ENCODE measurements at places on chromosomes 3 and 15.

- no peak for DNase-seq
Measured at GRCh38 chr15:91611561-91612323, 241.8 kb upstream of the SLCO3A1 start.

- DNase-seq: no peak
Measured at GRCh38 chr15:42741710-42742109, 4.8 kb upstream of the CDAN1 start.

GRCh38 chr3:12503126-12503957 lies 19.1 kb downstream of the TSEN2 start:
- no peak for DNase-seq

DNA sequence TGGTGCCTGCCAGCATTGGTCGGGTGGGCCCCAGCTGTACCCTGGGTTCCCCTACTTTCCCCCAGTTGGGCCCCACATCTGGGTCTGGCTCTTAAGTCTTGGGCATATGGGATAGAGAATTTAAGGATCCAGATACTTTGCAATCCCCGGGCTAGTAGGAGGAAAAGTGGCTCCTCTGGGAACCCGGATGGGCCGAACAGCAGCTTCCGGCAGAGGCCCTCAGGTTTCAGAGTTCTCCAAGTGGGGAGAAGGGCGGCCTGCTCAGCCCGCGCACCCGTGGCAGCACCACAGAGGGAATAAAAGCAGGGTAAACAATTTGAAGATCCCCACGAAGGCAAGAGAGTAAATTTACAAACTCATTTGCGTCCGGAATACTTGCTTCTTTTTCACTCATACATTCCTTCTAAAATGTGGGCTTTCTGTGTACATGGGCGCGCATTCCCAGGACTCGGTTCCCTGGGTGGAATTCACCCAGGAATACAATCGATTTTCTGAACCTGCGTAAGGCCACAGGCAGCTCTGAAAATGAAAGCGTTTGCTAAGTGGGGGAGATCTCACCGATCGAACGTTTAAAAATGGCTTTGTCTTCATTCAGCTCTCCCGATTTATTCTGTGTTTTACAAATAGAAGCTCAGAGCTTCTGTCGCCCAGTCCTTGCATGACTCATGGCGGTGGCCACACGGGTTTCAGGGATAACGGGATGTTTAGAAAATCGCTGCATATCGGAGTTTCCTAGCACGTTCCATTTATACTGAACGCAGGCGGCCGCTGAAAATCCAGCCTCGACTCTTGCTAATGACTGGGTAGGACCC lies 74.0 kb upstream of the POLG start:
- no peak for DNase-seq

- no peak for DNase-seq
Measured at GRCh38 chr3:99999536-99999935, 114.8 kb downstream of the FILIP1L start.

- DNase-seq: no peak
Measured at GRCh38 chr15:51331141-51331540, 7.3 kb downstream of the CYP19A1 start.

DNA sequence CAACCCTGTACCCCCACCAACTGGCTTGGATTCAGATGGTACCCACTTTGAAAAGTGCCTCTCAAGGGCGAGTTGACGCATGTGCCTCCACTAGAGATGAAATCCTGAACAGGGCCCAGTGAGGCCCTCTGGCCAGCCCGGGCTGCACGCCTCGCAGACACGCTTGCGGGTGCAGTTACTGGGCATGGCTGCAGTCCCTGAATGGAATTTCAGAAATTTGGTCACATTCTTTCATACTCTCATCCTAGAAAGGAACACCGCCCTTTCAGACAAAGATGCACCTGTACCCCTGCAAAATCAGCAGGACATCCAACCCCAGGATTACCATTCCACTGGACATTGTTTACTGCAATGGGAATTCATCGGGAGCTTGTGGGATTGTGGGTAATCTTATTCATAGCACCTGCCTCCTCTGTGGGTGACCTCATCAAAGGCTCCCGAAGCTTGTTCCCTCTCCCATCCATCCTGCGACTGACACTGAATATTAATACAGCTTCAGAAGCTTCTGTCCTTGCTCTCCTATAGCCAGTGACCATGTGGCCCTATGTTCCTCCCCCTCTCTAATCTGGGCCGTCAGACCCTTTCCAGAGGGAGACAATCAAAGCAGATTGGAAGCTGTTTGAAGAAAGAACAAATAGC lies 42.5 kb upstream of the TPM1 start:
- no peak for DNase-seq

GRCh38 chr3:132625613-132626012 lies 28.5 kb downstream of the ACKR4 start:
- DNase-seq: no peak

GRCh38 chr3:169969174-169970095 lies 2.8 kb downstream of the SEC62 start:
- no peak for DNase-seq

DNA sequence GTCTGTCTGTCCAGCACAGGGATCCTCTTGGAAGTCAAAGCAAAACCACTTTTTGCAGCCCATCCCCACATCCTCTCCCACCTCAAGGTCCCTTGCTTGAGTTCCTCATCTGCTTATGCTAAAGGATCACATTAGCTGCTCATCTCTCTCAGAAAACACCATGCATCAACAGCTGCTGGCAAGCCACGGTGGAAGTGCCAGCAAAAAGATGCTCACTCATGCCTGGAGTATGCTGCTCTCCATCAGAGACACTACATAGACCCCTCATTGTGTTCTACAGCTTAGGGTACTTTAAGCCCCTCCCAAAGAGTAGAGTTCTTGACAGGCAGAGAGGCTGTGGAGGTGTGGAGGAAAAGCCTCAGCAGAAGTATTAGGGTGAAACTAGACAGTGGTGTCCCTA lies 94.6 kb upstream of the COL8A1 start:
- DNase-seq: no peak

DNA sequence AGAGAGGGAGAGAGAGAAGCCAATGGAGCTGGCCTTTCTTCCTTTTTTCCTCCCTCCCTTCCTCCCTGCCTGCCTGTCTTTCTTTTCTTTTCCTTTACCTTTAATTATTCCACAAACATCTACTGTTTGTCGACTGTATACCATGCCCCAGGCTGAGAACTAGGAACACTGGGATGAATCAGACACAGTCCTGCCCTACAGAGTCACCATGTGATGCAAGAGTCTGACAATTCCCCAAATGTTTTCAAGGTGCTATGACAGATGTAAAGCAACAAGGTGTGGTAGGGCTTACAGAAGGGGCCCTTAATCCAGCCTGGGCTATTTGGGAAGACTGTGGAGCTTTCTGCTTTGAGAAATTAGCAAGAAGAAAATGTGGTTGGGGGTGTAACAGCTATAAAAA lies 4.0 kb upstream of the SPSB4 start:
- no peak for DNase-seq

DNA sequence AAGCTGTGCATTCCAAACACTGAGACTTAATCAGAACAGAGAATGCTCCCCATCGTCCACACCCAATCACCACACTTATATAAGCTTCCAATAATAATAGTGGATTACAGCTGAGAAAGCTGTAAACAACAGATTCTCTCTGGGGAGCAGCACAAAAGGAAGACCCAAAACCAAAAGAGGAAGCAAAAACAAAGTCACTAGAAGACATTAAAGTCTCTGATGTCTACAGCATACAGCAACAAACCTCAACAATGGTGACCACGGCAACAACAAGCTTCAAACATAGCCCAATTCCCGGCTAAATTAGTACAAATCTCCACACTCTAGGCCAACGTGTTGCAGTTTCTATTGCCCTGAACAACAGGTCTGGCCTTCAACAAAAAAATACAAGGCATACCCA lies 37.7 kb downstream of the ZDHHC23 start:
- no peak for DNase-seq

- DNase-seq: no peak
Measured at GRCh38 chr3:115788921-115789470, 165.7 kb downstream of the GAP43 start.

DNA sequence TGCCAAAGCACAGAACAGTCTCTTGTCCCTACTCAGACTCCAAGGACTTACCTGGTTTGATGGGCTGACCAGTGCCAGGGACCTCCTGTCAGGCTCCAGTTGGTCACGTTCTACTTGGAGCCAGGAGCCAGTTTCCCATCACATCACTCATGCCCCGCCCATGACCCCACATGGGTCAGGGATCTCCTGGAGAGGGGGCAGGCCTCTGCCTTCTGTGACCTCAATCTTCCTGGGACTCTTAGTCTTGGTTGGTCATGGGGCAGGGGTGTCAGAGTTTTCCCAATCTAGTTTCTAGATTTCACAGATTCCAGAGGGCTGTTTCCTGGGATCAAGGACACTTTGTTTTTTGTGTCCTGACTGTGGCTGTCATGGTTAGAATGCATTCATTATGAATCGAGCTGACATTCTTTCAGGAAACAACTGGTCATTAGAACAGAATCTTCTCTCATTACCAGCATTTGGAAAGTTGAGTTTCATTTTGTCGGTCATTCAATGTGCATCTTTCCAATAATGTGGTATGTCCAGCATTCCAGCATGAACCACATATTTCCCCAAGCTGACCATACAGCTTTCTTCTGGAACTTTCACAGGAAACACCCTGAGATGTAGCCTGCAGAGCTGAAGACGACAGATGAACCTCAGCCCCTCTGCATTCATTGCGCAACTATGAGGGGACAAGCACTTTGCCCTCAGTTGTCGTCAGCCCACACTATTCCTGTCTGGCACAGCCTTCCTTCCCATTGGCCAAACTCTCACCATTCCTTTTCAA lies 19.8 kb downstream of the CYP19A1 start:
- DNase-seq: no peak

DNA sequence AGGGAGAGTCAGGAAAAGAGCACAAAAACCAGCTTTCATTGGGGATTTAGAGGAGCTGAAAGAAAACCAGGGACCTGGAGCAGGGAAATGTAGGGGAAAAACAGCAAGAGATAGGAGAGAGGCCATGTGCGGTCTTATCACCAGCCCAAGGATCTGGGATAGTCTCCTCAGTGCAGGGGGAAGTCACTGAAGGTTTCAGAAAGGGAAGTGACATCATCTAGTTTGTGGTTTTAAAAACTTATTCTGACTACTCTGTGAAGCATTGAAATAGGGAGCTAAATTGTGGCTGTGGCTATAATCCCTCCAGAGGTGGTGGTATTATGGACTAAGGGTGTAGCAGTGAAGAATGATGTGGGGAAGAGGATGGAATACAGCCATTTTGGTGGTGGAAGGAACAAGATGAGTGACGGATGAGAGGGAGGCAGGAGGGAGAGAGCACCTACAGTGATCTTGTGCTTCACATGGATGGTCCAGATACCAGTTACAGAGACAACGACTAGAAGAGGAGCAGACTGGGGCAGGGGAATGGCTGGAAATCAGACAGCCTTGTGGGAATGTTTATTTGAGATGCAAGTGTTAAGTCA lies 72.7 kb downstream of the HMG20A start:
- DNase-seq: no peak

DNA sequence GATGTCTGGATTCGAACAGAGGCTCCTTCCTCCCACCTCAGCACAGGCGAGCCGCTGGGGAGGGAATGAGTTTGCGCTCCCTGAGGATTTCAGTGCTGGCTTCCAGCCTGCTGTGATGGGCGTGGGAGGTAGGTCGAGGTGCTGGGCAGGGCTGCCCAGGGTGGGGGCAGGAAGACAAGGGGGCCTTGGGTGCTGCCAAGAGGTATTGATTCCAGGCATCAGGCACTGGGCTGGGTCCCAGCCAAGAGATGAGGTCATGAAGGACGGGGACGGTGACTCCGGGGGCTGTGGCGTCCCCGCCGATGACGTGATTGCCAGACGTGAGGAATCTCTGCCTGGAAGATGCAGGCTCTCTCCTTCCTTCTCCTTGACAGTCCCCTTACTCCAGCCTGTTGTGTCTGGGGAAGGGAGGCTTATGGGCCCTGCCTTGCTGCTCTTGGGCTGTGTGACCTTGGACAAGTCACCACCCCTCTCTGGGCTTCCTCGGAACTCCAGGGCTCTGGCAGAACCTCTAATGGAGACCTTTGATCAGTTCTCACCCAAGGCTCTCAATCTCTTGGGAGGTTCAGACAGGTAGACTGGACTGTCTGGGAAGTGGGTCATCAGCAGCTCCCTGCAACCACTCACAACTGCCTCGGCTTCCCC lies 116.8 kb downstream of the FBLN2 start:
- DNase-seq: no peak

- no peak for DNase-seq
Measured at GRCh38 chr3:176789947-176790346, 407.3 kb downstream of the TBL1XR1 start.

- DNase-seq: peak; percentile 40
Measured at GRCh38 chr3:53804697-53805462, 41.3 kb downstream of the CHDH start.

DNA sequence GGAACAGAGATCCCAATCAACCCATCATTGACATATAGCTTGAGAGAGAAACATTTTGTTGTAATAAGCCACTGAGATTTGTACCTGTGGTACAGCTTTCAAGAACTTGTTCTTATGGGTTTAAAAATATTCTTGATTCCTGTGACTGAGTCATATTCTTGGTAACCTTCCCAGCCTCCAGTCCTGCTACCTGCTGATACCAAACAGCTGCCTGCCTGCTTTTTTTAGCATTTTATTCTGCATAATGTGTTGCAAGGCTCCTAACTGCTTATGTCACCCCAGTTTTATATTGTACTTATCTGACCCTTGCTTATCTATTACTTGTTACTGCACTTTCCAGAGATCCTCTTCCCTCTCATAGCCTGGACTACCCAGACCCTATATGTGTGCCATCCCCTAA lies 349.3 kb upstream of the SOX2 start:
- no peak for DNase-seq

- DNase-seq: no peak
Measured at GRCh38 chr3:18079739-18080138, 337.3 kb upstream of the TBC1D5 start.

GRCh38 chr3:58697561-58697960 lies 31.0 kb upstream of the FAM3D start:
- DNase-seq: no peak

GRCh38 chr3:81154611-81155143 lies 606.8 kb downstream of the GBE1 start:
- peak; percentile 21 for DNase-seq

- peak; percentile 17 for DNase-seq
Measured at GRCh38 chr3:5729852-5730251, 542.3 kb downstream of the EDEM1 start.

DNA sequence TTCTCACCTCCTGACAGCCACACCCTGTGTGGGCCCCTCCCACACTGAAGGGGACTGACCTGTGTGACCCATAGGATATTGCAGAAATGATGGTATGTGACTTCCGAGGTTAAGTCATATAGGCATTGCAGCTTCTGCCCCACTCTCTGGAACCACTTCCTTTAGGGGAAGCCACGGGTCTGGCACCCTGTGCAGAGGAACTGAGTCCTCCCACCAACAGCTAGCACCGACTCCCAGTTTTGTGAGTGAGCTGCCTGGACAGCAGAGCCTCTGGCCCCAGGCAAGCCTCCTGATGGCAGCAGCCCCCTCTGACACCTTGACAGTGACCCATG lies 24.6 kb upstream of the SLC6A6 start:
- no peak for DNase-seq

- no peak for DNase-seq
Measured at GRCh38 chr3:157059661-157060060, 100.3 kb downstream of the CCNL1 start.

DNA sequence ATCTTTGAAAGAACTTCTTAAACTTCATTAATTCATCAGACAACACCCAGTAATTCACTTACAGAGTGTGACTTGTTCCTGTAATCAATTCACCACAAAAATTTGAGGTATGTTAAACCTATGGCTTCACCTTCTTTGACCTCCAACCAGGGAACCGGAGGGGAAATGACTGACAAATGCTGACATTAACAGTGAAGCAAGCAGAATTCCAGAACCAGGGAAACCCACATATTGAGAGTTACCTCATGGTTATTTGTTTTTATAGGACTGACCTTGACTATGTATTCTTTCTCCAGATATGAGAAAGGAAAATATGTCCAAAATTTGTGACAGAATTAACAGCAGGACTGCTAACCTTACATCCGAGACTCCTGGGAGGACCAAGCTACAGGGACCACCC lies 2.7 kb downstream of the P3H2 start:
- no peak for DNase-seq

Data from iPS-NIHi11 (cell line).